ENCODE measurements at places on chromosomes 7 and 10.

DNA sequence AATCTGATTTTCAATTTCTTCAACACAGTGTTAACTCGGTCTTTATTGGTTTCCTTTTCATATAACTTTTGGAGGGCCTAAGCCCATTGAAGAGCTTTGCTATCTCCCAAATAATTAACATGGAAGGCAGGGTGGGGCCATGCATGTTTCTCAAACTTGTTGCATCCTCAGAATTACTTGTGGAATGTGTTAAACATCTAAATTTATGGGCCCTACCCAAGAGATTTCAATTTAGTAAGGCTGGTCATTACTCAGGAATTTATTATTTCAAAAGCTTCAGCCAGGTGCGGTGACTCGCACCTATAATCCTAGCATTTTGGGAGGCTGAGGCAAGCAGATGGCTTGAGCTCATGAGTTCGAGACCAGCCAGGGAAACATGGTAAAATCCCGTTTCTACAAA lies 208.9 kb downstream of the SORCS3 start:
- no peak for DNase-seq

GRCh38 chr10:108249940-108250339 lies 1085.4 kb upstream of the SORCS1 start:
- DNase-seq: no peak

DNA sequence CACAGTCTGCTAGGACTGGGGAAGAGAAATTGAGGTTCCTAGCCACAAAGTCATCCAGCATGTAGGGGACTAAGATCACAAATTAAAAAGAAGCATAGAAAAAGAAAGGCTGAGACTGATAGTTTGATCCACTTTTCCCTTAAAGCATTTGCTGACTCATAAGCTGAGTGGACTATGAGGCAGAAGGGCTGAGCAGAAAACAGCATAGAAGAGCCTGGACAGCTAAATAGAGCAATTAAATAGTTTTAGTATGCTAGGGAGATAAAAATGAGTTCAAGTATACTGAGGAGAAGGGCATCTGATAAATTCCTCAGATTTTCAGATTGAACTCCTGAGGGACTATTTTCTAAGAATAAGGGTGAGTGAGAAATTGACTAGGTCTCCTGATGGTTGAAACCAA lies 155.9 kb upstream of the EGR2 start:
- DNase-seq: no peak

DNA sequence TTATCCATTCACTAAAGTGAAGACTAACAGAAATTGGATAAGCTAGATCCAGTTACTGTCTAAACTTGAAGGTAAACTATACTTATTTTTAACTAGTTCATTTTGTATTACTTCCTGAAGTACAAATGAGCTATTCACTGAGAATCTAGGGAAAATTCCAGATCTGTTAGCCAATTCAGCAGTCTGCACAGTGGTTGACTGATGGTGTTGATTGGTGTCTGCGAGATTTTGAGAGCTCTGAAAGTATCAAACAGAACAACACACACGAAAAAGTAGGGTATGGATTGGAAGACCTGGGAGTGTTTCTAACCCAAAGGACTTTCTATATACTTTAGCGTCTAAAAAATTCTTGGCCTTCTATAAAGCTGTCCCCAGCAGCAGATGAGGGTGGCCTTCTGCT lies 33.6 kb upstream of the AGR2 start:
- no peak for DNase-seq

DNA sequence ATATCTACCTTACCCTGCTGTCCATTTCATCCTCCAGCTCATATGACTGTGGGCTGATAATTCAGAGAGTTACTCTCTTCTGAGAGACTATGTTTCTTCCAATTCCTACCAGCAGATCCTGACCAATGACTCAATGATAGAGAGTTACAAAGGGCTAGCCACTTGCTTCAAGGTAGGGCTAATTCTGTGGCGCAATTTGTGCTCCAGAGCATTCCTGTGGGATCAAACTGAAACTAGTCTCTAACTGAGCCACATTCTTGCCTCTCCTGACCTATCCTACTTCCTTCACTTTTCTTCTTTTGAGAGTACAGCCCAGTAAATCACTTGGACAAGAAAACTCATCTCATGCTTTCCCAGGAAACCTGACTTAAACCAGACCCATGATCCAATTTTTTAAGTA lies 17.9 kb upstream of the ASZ1 start:
- DNase-seq: no peak

Data from NCI-H1436 (cell line).